ENCODE measurements at places on chromosomes 12 and 14.

DNA sequence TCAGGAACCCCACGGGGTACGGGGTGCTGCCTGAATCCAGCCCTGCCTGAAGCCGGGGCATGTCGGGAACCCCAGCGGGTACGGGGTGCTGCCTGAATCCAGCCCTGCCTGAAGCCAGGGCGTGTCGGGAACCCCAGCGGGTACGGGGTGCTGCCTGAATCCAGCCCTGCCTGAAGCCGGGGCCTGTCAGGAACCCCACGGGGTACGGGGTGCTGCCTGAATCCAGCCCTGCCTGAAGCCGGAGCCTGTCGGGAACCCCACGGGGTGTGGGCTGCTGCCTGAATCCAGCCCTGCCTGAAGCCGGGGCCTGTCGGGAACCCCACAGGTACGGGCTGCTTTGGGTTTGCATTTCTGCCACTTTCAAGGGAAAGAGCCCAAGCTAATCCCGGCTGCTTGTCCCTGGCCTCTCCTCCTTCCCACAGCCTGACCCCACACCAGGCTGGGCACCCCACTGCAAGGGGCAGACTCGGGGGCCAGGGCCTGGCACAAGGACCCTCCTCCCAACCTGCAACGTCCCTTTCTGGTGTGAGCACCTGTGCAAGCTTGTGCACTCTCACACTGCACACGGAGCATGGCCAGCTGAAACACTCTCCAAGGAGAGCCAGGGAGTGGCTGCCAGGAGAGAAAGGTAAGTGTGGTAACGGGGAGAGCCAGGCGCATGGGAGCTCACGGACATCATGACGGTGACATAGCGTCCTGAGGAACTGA is 5.6 kb upstream of the FBRSL1 start:
- no peak for DNase-seq

GRCh38 chr14:73896521-73896920 is 9.9 kb downstream of the ZNF410 start:
- no peak for DNase-seq

DNA sequence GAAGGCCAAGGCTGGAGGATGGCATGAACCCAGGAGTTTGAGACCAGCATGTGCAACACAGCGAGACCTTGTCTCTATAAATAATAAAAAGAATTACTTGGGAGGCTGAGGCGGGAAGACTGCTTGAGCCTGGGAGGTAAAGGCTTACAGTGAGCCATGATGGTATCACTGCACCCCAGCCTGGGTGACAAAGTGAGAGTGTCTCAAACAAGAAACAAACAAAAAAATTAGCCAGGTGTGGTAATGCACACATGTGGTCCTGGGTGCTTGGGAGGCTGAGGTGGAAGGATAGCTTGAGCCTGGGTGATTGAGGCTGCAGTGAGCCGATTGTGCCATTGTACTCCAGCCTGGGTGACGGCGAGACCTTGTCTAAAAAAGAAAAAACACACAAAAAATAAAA is 1.7 kb upstream of the GPRC5A start:
- no peak for DNase-seq

DNA sequence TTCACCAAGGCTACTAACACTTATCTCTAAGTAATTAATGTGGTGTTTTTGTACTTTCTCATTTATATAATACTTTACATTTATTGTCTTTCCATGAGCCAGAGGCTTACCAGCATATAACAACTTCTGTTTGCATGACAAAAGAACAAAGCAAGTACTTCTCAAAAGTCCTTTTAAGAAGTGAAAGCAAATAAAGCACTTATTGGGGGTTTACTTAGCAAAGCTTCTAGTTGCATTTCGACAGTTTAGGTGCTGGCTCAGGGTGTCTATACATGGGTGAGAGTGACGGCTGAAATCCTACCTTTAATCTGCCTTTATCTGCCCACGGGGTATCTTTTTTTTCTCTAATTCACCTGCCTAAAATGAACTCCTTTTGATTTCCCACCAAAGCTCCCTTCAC is 21.0 kb upstream of the DCN start:
- no peak for DNase-seq

- no peak for DNase-seq
Measured at GRCh38 chr14:104435147-104436046, 144.2 kb upstream of the C14orf180 start.

- DNase-seq, result no peak
Measured at GRCh38 chr14:100327128-100327527, 4.0 kb downstream of the SLC25A47 start.

GRCh38 chr12:70847871-70848270 is 72.7 kb downstream of the PTPRR start:
- DNase-seq, result no peak
